ENCODE measurements at places on chromosomes 11 and 22.

- DNase-seq: no peak
Observed at GRCh38 chr11:82960779-82961143, 59.2 kb downstream of the DDIAS start.

GRCh38 chr11:18650353-18650752, 16.2 kb upstream of the SPTY2D1 start:
- no peak for DNase-seq

DNA sequence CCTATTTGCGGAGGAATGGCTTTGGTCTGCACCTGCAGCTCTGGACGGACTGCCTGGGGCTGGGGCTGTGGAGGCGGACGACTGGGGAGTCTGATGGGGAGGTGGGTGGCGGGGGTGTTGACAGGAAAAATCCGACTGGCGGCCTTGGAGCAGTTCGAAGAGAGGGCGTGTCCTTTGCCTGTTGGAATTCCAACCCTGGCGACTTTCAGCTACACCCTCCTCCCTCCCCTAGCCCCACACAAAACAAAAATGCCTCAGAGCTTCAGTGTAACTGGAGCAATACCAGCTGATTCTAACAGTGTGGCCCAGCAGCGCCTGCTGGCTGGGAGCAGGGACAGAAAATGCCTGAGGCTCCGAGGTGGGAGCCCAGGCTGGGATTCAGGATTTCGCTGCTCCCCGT, 85.4 kb downstream of the ATXN10 start:
- no peak for DNase-seq

- peak; percentile 38 for DNase-seq
Observed at GRCh38 chr22:44622147-44622427, 79.9 kb upstream of the PRR5 start.

GRCh38 chr11:12402025-12402424, 24.7 kb downstream of the PARVA start:
- no peak for DNase-seq

- DNase-seq: no peak
Observed at GRCh38 chr11:61516675-61517572, 8.4 kb downstream of the LRRC10B start.

DNA sequence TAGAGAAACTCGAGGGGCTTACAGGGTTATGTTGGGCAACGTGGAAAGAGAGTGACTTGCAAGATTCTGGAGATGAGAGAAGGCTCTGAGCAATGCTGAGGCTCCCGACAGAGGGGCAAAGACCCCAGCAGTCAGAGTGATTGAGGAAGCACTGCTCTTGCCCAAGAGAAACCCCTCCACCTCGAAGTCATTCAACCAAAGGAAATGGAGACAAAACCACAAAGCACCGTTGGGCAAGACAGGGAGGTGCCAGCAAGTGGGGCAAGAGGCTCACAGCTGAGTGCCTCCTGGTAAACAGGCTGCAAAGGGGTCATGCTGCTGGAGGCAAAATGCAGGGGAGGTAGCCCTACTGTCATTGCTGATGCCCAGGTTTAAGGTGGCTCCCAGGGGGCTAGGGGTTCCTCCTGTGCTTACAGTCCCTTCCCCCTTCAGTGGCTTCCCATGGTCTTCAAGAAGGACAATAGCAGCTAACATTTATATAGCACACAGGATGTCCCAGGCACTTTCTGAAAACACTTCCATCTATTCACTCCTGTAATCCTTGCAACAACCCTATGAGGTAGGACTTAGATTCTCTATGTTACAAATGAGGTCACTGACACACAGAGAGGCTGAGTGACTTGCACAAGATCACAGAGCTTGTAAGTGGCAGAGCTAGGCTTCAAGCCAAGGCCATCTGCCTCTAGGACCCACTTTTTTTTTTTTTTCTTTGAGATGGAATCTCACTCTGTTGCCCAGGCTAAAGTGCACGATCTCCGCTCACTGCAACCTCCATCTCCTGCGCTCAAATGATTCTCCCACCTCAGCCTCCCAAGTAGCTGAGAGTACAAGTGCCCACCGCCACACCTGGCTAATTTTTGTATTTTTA, 18.1 kb upstream of the MYH9 start:
- DNase-seq: no peak

- DNase-seq: no peak
Observed at GRCh38 chr22:20442485-20443284, 5.1 kb upstream of the SCARF2 start.

DNA sequence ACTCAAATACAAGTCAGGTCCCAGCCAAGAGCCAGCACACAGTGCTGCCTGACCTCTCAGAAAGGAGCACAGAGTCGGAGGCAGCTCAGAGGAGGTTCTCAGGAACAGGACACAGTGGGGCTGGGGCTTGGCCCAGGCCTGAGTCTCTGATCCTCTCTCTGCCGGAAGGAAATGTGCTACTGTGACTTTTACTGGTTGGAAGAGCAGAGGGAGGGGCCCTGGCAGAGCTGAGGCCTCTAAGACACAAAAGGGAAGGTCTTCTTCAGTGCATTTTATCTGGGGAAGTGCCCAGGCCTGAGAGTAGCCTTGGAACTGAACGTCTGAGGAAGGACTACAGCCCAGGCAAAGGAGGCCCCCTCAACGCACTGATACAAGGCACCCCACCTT, 16.2 kb upstream of the CASTOR1 start:
- DNase-seq: no peak

- no peak for DNase-seq
Observed at GRCh38 chr11:35907648-35908431, 36.0 kb upstream of the LDLRAD3 start.

GRCh38 chr22:30598986-30599385, 7.3 kb upstream of the PES1 start:
- no peak for DNase-seq

GRCh38 chr22:29773233-29773632, 6.1 kb downstream of the UQCR10 start:
- DNase-seq: no peak

- DNase-seq: no peak
Observed at GRCh38 chr11:13687271-13687670, 18.8 kb downstream of the FAR1 start.

DNA sequence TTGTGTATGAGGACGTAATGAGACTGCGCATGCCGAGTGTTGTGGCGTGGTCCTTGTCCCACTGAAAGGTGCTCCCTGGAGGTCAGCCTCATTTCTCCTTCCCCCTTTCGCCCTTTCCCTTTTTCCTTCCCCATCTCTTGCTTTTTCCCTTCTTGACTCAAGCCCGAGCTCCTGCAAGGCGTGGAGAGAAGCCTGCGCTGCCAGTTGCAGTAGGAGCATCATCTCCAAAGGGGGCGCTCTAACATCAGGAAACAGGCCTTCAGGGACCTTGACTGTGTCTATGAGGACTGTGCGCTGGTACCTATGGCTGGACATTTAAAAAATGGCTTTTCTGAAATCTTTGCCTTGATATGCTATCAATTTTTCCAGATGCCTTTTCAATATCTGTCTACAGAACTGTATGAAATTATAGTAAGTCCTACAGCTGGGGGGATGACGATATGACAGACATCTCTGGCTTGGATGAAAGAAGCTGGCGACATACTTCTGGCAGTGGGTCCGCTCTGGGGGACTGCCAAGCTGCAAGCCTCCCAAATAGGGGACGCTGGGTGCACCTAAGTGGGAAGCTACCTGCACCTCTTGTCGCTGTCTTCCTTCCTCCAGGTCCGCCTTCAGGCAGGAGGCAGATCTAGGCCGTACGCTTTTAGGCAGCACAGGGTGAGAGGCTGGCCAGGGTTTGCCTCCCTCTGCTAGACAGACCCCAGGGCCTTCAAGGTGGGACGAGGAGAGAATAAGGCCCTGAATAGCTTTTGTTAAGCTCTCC, 96.5 kb downstream of the NXPE2 start:
- DNase-seq: no peak

- DNase-seq: no peak
Observed at GRCh38 chr11:64989416-64989815, 7.4 kb downstream of the BATF2 start.

- DNase-seq: no peak
Observed at GRCh38 chr11:58592760-58593472, 14.1 kb downstream of the ZFP91 start.

DNA sequence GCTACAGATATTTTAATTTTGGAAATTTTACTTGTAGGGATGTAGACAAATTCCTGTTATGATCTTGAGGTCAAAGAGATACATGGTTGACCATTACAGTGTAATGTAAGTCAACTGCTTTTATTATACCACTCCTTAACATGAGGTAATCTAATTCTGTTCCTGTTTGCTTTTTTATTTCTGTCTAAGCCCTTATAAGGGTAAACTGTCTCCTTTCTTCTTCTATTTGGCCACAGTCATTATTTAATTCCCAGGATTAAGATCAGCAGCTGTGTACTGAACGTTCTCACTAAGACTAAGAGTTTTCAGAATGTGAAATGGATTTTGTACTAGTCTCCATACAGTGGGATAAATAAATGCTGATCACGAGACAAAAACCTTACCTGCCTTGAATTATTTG, 32.8 kb downstream of the C2CD3 start:
- no peak for DNase-seq

DNA sequence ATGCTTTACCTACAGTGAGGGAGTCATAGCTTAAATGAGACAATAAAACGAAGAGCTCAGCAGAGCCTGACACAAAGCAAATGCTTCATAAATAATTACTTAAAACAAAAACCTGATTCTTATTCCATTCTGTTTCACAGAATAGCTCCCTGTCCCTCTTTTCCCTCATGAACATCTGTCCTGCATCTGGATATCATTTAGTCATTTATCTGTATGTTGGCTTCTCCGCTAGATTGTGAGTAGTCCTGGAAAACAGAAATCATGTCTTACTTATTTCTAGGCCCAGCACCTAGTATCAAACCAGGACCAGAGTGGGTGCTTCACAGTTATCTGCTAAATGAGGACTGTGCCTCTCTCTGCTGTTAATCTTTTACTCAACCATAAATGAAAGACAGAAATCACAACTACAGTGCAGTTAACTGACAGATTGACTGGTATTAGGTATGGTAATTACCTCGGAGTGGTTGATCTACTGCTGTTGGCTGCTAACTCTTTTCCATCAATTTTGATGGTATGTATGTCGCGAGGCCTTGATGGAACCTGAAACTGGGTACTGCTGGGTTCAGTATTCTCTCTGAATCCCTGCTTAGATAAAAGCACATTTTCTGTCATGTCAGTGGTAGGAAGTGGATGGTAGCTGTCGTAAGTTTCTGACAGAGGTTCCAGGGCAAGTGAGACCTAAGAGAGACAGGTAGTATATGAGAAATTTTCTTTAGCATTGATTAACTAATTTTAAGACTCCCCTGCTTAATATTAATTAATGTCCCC, 31.5 kb downstream of the C2CD3 start:
- DNase-seq: no peak

DNA sequence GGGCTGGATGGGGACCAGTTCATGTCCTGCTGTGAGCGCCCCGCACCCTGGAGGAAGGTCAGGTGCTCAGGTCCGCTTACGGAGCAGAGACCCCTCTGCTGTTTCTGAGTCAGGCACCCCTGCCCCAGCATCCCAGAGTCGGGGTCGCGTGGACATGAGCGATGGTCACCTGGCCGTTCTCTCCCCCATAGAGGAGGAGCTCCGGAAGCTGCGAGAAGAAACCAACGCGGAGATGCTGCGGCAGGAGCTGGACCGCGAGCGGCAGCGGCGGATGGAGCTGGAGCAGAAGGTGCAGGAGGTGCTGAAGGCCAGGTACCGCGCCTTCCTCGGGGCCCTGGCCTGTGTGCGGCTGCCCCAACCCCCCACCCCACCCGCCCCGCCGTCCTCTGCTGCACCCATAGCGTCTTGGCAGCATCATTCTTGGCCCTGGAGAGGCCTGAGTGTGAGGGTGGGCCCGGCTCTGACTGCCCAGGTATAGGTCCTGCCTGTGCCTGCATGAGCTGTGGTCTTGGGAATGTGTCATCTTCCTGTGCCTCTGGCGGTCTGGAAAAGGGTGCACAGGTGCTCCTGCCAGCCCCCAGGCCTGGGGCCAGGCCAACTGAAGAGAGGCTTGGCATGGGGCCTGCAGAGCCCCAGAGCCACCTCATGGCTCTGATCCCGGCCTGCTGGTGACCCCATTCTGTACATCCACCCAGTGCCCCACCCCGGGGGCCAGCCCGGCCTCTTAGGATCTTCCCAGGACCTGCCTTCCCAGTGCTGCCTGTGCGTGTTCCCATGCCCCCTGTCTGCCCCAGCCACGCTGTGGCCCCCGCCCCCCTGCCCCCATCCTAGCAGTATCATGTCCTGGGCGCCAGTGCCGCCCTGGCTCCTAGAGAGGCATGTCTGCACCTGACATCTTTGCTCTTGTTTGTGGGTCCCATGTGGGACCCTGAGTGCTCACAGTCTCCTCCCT, 38.1 kb downstream of the GRAMD4 start:
- no peak for DNase-seq

DNA sequence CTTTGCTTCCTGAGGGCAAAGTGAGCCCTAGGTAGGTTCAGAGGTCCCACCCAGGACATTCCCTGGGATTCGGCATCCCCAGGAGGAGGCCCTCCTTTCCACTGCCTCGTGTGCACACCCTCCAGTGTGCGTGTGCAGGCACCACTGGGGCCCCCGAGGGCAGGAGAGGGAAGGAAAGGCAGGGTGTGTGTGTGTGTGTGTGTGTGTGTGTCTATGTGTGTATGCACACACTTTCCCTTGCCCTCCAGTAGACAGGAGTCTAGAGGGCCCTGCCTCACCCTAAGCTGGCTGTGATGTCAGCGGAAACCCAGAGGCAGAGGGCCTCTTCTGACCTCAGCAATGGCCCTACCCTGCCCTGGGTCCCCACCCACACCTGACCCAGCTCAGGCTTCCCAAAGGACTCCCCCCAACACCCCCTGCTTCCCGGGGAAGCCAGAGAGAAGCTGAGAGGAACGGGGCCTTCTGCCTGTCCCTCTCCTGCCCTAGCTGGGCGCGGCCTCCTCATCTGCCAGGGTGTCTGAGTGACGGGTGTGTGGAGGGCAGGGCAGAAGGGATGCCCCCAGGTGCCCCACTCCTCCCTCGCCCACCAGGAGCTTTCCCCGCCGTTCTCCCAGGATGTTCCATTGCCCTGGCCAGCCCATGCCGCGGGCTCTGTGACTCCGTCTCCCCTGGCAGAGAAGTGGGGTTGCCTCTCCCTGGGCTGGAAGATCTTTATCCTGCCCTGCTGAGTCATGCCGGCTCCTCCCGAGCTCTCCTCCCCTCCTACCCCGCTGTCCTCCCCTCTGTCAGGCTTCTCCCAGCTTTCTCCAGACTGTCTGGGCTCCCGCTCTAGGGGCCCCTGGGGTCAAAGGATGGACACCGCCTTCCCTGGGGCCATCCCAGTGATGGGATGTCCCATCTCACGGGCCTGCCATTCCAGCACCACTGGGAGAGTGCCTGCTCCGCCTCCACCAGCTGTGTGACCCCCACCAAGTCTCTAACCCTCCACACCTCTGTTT, 6.0 kb upstream of the CLCF1 start:
- DNase-seq: no peak

GRCh38 chr22:16965560-16965959, 42.5 kb downstream of the GAB4 start:
- no peak for DNase-seq

- no peak for DNase-seq
Observed at GRCh38 chr11:119181677-119182412, 3.4 kb upstream of the NHERF4 start.

Data from NCI-H524 treated with DMSO at 0.1 percent for 48 hours (cell line).